ENCODE measurements at places on chromosomes 13 and 19.

DNA sequence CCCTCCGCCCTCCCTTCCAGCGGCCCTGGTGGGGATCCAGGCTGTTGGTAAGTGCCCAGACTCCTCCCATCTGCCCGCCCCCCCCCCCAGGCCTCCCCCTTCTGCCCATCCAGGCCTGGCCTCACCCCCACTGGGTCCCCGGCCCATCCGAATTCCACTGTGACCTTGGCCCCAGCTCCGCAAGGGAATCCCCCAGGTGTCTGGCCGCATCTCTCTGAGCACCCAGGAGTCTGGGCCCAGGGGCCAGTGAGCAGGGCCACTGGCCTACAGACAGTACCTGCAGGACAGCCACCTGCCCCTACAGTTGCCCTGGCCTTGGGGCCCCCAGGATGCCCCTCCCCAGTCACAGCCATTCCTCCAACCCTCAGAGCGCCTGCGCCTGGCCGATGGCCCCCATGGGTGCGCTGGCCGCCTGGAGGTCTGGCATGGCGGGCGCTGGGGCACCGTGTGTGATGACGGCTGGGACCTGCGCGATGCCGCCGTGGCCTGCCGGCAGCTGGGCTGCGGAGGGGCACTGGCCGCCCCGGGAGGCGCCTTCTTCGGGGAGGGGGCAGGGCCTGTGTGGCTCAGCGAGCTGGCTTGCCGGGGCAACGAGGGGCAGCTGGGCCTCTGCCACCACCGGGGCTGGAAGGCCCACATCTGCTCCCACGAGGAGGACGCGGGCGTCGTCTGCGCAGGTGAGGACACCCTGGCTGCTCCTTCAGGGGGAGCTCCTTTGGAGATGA lies 912 bp downstream of the SSC5D start:
- no peak for DNase-seq

DNA sequence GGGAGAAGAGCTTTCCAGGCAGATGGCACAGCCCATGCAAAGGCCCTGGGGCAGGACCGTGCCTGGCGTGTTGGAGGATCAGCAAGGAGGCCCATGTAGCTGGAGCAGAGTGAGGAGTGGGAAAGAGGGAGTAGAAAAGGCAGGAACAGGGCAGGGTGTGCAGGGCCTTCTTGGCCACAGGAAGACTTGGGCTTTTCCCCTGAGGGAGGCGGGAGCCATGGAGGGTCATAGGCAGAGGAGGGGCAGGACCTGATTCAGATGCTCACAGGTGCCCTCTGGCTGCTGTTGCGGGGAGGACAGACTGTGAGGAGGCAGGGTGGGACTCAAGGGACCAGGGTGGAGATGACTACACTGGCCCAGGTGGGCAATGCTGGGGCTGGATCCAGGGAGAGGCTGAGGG lies 13.8 kb upstream of the PTPRS start:
- peak; percentile 42 for DNase-seq

GRCh38 chr19:14385492-14385891 lies 4.2 kb downstream of the ADGRE5 start:
- peak; percentile 41 for DNase-seq

DNA sequence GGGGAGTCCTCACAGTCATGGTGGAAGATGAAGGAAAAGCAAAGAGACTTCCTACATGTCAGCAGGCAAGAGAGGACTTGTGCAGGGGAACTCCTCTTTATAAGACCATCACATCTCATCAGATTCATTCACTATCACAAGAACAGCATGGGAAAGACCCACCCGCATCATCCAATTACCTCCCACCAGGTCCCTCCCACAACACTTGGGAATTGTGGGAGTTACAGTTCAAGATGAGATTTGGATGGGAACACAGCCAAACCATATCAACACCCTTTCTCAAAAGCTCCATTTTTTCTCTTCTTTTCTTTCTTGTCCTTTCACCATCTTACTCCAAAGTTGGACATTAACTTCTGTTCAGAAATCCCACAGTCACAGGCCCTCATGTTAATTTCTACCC lies 4.7 kb upstream of the LRP3 start:
- DNase-seq, result no peak

- DNase-seq, result no peak
These were observed 15.1 kb downstream of the NALCN start for GRCh38 chr13:101401196-101401595.

DNA sequence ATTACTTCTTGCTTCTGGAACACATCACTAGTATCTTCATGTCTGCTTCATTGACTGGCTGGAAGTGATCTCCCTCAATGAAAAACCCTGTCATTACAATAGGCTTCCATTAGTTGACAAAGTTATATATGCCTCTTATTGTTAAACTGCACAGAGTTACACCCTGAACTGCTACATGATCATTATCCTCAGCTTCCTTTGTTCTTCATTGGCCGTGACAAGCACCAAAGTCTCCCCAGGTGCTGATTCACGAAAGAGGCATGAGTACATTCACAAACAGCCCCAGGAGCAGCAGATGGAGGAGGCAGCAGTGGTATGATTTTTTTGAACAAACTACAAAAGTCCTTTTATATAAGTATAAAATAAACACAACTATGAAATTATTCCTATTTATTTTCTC lies 51.4 kb downstream of the VWA8 start:
- DNase-seq, result no peak

GRCh38 chr19:32651729-32652140 lies 23.2 kb downstream of the ANKRD27 start:
- DNase-seq, result no peak

DNA sequence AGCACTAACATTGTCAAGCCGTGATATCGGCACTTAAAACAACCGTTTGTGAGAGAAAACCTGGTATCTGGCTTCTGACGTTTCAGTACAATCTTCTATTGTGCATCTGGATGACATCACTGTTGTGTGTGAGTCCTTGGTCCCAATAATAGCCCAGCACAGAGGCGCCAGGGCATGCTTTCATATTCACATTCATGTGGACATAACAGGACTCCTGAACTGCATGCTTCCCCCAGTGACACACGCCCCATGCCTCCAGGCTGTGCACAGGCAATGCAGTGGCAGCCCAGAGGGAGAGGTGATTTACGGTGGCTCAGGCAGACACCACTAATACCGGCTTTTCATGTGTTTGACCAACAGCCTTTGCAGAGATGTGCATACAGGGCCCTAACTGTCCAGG lies 58.1 kb downstream of the MRPL57 start:
- DNase-seq, result no peak

GRCh38 chr19:45047188-45047797 lies 8.4 kb downstream of the CLASRP start:
- DNase-seq, result no peak

DNA sequence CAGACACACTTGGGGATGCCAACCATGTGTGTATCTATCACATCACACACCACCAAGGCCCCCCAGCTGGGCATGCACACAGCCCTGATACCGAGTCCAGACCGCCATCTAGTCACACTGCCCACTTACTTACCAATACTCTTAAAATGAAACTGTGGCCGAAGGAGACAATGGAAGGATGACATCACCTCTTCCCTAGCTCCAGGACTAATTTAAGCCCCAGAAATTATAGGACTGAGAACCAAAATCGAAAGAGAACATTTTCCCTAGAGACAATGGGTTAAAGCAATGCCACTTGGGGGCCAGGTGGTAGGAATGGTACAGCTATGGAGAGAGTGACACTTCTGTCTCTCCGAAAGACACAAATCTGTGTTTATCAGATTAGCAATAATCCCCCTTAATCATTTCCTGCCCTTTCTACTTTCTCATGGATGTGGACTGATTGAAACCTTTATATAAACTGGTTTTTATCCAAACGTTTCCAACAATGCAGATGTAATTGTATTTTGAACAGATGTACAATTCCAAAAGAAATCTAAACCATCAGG lies 663 bp upstream of the GGACT start:
- DNase-seq, result no peak

GRCh38 chr19:37983153-37983552 lies 76.1 kb downstream of the SIPA1L3 start:
- no peak for DNase-seq

DNA sequence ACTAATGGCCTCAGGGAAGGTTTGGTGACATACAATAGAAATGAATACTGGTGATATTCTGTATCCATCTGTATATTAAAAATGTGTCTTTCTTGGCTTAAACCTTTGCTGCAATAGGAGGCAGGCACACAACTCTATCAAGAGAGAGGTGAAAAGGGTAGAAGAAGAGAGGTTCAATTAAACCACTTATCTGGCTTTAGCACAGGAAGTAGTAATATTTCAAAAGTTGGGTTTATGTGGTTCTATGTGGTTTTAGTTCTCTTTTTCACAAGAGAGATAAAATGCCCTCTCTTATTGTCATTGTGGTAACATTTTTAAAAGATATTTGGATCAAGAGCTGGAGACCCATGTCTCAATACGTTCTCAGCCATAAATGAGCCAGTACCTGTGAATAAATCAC lies 146.2 kb upstream of the FNDC3A start:
- no peak for DNase-seq

- no peak for DNase-seq
These were observed 19.8 kb upstream of the ZNF91 start for GRCh38 chr19:23415034-23415433.

DNA sequence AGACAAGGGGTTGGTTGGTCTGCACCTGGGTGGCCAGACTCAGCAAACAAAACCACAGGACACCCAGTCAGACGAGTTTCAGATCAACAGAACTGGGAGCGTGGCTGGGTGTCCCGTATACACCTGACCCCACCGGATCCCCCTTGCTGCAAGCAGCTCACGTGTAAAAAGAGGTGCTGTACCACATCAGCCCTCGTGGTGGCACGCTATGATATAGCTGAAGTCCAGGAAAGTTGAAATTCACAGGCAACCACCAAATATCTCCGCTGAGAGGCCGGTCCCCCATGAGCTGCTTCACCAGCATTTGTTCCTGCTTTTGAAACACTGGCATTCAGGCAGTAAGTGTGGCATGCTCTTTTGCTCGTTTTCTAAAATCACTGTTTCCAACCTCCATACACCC lies 92.3 kb downstream of the TUBA3C start:
- DNase-seq, result no peak

DNA sequence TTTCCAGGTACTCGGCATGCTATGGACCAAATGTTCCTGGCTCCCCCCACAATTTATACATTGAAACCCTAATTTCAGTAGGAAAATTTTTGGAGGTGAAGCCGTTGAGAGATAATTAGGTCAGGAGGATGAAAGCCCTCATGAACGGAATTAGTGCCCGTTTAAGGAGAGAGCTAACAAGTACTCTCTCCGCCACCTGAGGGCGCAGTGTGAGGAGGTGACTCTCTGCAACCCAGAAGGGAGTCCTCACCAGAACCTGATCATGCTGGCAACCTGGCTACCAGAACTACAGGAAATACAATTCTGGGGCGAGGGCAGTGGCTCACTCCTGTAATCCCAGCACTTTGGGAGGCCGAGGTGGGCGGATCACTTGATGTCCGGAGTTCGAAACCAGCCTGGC lies 397.8 kb downstream of the SLITRK5 start:
- DNase-seq, result peak; percentile 33

GRCh38 chr13:41541142-41541938 lies 84.0 kb downstream of the RGCC start:
- DNase-seq, result no peak

- DNase-seq, result no peak
These were observed 1058.2 kb downstream of the PCDH9 start for GRCh38 chr13:66171920-66172319.

- DNase-seq, result no peak
These were observed 84.4 kb downstream of the FAM216B start for GRCh38 chr13:42865768-42866102.

- DNase-seq, result no peak
These were observed 146.4 kb upstream of the VSTM2B start for GRCh38 chr19:29379257-29380021.

DNA sequence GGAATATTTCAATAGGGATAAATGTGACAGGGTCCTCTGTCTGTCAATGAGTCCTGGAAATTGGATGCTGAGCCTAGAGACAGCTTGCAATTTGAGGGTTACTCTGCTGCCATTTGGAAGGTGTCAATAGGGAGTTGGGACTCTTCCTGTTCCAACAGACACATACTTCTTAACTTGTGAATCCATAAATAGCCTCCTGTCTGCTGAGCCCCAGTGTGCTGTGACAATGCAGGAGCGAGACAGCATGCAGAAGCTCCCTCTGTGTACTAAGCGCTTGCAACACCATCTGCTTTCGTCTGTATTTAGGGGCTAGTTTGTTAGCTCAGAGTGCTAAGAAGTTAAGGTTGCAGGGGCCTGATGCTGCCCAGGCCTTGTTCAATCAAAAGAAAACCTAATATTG lies 58.5 kb upstream of the GPR12 start:
- DNase-seq, result no peak

DNA sequence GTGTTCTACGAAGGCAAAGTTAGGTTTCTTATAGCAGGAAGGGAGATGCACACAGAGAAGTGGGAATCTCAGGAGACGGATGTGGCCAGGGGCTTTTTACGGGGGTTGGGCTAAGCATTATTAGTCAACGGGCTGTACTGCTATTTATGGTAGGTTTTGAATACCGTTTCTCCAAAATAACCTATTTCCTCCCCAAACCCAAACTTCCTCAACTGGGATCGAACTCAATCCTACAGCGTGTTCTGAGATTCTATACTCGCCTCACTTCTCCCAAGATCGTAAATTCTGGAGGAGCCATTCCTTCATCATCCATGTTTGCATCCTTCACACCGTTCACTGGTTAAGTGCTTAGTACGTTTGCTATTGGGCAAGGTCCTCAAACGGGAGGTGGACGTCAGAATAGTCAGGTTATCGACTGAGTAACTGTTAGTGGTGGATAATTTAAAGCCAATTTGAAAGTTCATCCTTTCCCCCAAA lies 1.2 kb upstream of the TRIM13 start:
- no peak for DNase-seq

DNA sequence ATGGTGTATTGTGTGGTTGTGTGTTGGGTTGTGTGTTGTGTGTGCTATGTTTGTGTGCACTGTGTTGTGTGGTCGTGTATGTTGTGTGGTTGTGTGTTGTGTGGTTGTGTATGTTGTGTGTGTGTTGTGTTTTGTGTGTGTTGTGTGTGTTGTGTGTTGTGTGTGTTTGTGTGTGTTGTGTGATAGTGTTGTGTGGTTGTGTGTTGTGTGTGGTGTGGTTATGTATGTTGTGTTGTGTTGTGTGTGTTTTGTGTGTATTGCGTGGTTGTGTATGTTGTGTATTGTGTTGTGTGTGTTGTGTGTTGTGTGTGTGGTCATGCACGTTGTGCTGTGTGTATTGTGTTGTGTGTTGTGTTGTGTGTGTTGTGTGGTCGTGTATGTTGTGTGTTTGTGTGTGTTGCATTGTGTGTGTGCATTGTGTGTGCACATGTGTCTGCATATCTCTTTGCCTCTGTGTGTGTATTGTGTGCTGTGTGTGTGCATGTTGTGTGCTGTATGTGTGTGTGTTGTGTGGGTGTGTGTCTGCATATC lies 2.9 kb downstream of the C3 start:
- no peak for DNase-seq

All from activated CD4-positive, alpha-beta T cell treated with anti-CD3 and anti-CD28 coated beads for 48 hours (primary cell).